ENCODE measurements at places on chromosomes 2 and 18.

DNA sequence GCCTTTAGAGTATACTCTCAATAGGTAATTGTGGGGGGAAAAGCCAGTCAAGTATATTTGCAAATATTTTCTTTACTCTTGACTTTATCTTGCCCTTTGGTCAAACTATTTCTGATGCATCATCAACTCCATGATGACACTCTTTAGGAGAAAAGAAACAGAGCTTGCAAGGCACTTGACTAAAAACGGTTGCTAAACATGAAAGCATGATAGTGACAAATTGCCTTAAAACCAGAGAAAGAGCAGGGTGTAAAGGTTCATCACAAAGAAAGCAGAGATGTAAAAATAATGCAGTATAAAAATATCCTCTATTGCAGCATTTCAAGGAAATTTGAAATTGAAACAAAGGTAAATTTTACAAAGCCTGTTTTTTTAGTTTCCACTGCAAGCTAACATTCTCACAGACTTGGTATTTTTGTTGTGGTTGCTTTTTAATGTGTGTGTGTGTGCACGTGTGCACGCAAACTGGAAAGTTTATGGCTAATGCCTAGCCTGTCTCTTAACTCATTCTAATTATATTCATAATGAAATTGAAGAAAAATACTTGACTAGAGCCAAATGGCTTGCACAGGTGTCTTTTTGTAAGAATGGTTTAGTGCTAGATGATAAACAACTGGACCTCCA lies 503.6 kb downstream of the ARHGAP15 start:
- no peak for DNase-seq

GRCh38 chr2:6835467-6835866 lies 30.2 kb downstream of the CMPK2 start:
- no peak for DNase-seq

GRCh38 chr2:172856606-172857005 lies 121.0 kb downstream of the RAPGEF4 start:
- DNase-seq = no peak

- DNase-seq = no peak
Observed at GRCh38 chr18:50569930-50570329, 10.0 kb downstream of the MAPK4 start.

DNA sequence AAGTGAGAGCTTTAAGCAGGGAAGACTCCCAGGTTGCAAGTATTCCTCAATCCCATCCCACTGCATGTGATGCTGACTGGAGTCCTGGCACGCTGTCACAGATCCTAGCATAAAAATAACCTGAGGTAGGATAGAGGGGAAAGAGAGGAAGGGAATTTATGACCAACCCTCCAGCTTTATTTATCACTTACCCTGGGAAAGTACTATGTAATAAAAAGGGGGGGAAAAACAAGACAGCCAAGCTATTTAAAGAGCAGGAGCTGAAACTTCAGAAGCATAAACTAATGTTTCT lies 122.2 kb downstream of the SLC8A1 start:
- DNase-seq = no peak

DNA sequence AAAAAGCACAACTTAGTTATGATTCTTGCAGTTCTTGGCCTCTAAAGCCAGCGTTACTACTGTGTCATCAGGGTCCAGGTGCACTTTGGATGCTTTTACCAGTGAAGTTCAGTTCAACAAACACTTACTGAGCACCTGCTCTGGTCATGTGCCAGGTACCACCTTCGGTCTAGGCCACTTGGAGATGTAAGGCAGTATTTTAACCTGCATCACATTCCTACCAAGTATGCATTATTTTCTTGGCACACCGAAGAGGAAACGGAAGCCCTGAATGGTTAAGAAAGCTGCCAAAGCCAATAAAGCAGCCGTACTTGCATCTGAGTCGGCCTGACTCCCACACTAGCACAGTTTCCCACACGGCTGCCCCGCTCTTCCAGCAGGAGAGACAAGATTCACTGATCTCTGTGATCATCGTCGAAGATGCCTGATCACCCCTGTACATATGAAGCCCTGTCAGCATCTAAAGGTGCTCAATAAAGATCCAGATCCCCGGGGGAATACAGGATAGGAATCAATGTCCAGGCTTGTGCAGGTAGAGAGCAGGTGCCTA lies 427.1 kb downstream of the EIPR1 start:
- DNase-seq = peak; percentile 26

- DNase-seq = no peak
Observed at GRCh38 chr2:45983213-45983612, 314.0 kb upstream of the EPAS1 start.

GRCh38 chr2:238116298-238117198 lies 16.4 kb downstream of the ESPNL start:
- DNase-seq = no peak

- DNase-seq = no peak
Observed at GRCh38 chr2:191158193-191158592, 7.4 kb upstream of the STAT4 start.

GRCh38 chr2:222280795-222281194 lies 18.0 kb downstream of the PAX3 start:
- no peak for DNase-seq

GRCh38 chr2:36482576-36483214 lies 115.3 kb downstream of the FEZ2 start:
- DNase-seq = peak; percentile 49

Data from Daoy (cell line).